Activated CD4-positive, CD25-positive, alpha-beta regulatory T cell treated with anti-CD3 and anti-CD28 coated beads, Interleukin-2, amount 50 U/mL, for 72 hours (primary cell): ENCODE measurements at places on chromosomes 2 and 18.

- no peak for DNase-seq
Observed at GRCh38 chr2:177058747-177059146, 153.8 kb upstream of the HNRNPA3 start.

DNA sequence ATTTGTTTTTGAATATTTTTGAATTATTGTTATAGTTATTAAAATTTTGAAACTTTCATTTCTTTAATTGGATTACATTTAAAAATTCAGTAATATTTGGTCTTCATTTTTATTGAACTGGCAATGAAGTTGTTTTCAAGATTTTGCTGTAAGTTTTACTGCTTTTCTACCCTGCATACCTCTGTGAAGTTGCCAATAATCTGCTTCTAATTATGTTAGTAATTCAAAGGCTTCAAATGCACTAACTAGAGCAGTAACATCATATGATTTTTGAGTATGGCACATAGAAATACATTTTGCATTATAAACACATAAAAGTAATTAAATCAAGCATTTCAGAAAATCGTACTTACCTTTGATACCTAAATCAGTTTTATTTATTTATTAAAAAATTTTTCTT, 40.3 kb upstream of the FAM171B start:
- DNase-seq = no peak

DNA sequence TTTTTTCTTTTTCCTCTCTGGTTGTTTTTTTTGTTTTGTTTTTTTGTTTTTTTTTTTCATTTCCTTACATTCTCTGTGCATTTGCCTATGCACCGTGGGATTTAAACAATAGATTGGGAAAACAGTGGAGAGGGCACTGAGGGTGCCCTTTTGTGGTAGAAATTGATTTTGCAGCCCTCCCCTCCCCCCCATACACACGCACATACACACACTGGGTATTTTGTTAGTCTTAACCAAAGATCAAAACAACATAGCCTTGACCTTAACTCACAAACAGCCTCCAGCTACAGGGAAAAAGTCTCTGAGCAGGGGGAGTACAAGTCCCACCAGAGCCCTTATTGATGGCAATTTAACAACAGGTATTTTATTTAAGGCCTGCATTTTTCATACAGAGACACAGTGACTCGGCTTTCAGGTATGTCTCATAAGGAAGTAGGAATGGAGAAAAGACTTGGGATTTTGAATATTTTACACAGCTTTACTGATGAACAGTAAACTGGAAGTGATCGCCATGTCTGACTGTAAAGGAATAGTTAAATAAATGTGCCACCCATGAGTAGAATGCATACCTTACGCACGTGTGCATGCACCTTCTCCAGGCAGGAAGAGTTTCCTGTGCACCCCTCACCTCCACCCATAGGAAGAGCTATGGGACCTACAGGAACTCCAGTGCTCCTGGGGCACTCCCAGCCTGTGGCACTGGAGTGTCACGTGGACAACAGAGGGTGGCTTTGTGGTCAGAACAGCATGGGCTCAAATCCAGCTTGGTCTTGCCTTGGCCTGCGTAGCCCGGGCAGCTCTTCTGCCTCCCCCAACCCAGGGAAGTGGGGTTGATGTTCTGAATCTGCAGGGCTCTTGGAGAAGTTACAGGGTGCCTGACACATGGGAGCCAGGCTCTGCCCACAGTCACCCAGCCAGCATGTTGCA, 266.4 kb downstream of the ANAPC1 start:
- no peak for DNase-seq

GRCh38 chr2:50769406-50770181, 262.3 kb downstream of the NRXN1 start:
- no peak for DNase-seq
